ENCODE measurements at places on chromosomes 1 and 21.
A peak's percentile ranks its signal among the peaks of the same experiment; 100 is the strongest.

GRCh38 chr1:234628089-234628488, 18.1 kb upstream of the IRF2BP2 start:
- peak; percentile 72 for DNase-seq

GRCh38 chr1:22508991-22509390, 54.3 kb upstream of the EPHA8 start:
- DNase-seq, result no peak

DNA sequence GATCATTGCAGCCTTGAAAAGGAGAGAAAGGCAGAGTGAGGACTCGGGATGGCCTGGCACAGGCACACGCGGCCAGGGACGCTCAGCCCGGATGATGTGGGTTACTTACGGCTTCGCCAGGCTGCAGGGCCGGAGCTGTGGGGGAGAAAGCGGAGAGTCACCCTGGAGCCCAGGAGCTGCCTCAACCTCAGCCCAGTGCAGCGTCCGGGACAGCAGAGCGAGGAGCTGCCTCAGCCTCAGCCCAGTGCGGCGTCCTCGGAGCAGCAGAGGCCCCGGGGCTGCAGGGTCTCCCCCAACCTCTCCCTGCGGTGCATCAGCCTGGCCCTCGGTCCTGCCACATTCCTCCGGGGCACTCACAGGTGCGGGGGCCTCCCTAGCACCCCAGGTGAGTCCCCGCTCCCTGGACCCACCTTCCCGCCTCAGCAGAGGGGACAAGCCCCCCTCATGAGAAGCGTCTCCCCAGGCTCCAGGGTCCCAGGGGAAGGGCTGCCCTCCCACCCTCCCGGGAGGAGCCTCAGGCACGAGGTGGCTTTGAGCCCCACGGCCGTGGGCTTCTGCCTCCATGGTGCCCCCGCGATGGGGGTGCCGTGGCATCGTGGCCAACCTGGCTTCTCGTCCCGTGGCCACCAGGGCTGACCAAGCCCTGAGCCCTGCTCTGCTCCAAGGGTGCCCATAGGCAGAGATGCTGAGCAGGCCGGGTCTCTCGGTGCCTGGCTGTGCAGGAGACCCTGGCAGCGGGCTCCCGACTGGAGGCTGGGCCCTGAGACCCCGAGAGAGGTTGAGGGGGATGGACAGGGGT, 10.5 kb upstream of the RNF223 start:
- no peak for DNase-seq

- no peak for DNase-seq
These were observed 6.6 kb downstream of the TADA1 start for GRCh38 chr1:166869318-166870099.

- peak; percentile 47 for DNase-seq
These were observed 13.9 kb upstream of the CAMK1G start for GRCh38 chr1:209569455-209570207.

DNA sequence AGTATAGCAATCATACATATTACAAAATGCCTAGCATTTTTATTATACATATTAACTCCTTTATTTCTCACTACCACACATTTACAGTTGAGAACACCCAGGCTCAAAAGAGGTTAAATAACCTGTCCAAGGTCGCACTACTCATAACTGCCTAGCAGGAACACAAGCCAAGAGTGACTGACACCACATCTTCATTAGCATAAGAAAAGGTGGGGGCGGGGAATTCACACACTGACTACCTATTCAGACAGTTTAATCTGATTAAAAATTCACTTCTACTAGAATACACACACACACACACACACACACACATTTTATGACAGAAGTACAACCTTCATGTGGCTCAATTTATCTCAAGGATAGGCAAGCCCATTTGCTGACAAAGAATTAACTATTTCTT, 77.8 kb upstream of the CACHD1 start:
- peak; percentile 17 for DNase-seq

Measured in retinal pigment epithelial cell (primary cell).